ENCODE measurements at places on chromosomes 12 and 14.
A peak's percentile ranks its signal among the peaks of the same experiment; 100 is the strongest.

DNA sequence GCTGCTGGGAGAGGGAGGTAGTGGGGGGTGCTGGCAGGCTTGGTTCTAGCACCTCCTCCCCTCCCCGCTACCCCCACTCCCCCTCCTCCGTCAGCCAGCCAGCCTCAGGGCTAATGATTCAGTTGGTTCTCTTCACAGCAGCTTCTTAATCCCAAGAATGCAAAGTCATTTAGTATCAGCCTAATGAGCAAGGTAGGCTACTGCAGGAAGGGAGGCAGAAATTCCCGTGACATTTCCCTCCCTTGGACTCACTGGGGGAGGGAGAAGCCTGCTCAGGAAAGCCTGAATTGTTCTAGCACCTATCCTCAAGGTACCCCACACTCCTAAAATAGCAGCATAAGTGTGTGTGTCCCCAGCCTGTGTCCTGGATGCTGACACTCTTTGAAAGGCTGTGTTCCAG lies 29.8 kb downstream of the ITPK1 start:
- DNase-seq: no peak

- DNase-seq: no peak
Observed at GRCh38 chr14:102953100-102953499, 30.6 kb downstream of the AMN start.

DNA sequence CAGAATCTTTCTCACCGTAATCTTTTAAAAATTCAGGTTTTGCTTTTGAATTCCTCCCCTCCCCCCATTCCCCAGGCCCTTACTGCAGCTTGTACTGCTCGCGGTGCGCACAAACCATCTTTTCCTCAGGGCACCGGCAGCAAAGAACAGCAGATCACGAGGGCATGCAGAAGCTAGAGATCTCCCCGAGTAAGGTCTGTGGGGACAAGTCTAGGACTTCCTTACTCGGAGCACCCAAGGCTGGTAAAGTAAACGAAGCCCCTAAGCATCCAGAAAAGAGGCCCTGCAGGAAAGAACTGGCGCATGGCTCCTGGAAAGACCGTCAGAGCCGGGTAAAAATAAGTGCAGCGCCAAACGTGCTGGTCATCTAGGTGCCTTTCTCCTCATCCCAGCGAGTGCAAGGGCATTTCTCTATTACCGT lies 727 bp downstream of the LDHB start:
- DNase-seq: peak; percentile 24

GRCh38 chr12:130031041-130031440 lies 127.2 kb upstream of the TMEM132D start:
- no peak for DNase-seq

GRCh38 chr14:75702616-75703261 lies 41.7 kb downstream of the TTLL5 start:
- no peak for DNase-seq

- DNase-seq: no peak
Observed at GRCh38 chr14:36055681-36056225, 120.8 kb downstream of the PTCSC3 start.

DNA sequence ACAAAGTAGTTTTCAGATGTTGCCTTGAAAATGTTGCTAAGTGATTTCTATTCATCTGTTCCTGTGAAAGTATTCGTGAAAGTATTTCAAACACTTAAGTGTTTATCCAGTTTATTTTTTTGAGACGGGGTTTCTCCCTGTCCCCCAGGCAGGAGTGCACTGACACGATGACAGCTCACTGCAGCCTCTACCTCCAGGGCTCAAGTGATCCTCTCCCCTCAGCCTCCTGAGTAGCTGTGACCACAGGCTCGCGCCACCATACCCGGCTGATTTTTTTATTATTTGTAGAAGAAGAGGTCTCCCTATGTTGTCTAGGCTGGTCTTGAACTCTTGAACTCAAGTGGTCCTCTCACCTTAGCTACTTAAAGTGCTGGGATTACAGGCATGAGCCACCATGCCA lies 1.7 kb downstream of the ZDHHC17 start:
- DNase-seq: no peak
